ENCODE measurements at places on chromosomes 13 and 19. TPM values are rescaled to one million over a fixed set of nuclear protein-coding genes. Genes with fewer than 3 reads are reported as not detected.

Gene CYP4F8
- polyA plus RNA-seq, result not detected

Gene TTYH1
- 0.05 TPM for polyA plus RNA-seq

DNA sequence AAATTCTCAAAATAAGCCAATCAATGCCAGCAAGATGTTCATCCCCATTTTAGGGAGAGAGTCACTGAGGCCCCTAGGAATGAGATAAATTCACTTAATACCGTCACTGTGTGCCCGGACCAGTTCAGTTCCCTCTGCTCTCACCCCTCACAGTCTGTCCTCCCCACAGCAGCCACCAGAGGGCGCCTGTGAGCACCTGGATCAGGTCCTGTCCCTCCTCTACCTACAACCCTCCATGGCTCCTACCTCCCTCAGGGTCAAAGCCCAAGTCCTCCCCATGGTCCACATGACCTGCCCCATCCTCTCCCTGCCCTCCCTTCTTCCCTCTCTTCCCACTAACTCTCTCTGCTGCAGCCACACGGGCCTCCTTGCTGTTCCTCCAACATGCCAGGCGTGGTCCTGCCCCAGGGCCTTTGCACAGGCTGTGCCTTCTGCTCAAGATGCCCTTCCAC is 42.0 kb upstream of the NFIC start:
- H3K27ac ChIP-seq, result no peak overlapping the region
- DNase-seq, result peak; percentile 74
- H3K4me1 ChIP-seq, result no peaks in the 10 kb centered on the region
- H3K36me3 ChIP-seq, result no peaks in the 10 kb centered on the region
- H3K4me3 ChIP-seq, result no peak overlapping the region

- H3K4me1 ChIP-seq, result peaks cover 8% of the 10 kb centered on the region
- peak overlapping the region; percentile 50 for H3K27ac ChIP-seq
- no peaks in the 10 kb centered on the region for H3K27me3 ChIP-seq
- H3K4me3 ChIP-seq, result no peak overlapping the region
Observed at GRCh38 chr13:79491715-79492114, 10.8 kb downstream of the NDFIP2 start.
